ENCODE measurements at places on chromosomes 4 and X.

- peak; percentile 62 for DNase-seq
These were observed 607.8 kb downstream of the FSTL5 start for GRCh38 chr4:161555689-161556660.

- DNase-seq, result no peak
These were observed 162.2 kb upstream of the FTHL17 start for GRCh38 chrX:31233941-31234496.

GRCh38 chrX:40448793-40449192 is 132.0 kb upstream of the ATP6AP2 start:
- no peak for DNase-seq

- DNase-seq, result no peak
These were observed 151.6 kb upstream of the TAPT1 start for GRCh38 chr4:16377887-16378286.

DNA sequence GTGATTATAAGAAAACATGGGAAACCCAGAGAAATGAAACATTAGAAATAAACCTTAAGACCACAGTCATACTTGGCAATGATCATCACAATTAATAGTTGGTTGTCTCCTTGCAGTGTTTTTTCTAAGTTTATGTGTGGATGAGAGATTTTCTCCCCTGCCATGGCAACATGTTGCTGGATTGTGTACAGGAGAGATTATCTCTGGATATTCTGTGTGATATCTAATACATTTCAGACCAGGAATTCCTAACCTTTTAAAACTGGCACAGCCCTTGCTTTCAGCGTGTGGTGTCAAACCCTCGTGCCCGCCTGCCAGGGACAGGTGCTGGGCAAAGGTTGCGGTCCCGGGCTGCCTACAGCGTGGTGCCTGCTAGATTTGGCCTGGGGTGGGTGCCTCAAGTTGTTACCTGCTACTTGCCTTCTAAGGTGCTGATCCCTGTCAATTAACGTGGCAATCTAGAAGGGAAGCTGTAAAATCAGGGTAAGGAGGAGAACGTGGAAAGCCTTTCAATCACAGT is 100.5 kb downstream of the TMEM131L start:
- no peak for DNase-seq

- no peak for DNase-seq
These were observed 28.8 kb downstream of the RPS6KA3 start for GRCh38 chrX:20237864-20238263.

DNA sequence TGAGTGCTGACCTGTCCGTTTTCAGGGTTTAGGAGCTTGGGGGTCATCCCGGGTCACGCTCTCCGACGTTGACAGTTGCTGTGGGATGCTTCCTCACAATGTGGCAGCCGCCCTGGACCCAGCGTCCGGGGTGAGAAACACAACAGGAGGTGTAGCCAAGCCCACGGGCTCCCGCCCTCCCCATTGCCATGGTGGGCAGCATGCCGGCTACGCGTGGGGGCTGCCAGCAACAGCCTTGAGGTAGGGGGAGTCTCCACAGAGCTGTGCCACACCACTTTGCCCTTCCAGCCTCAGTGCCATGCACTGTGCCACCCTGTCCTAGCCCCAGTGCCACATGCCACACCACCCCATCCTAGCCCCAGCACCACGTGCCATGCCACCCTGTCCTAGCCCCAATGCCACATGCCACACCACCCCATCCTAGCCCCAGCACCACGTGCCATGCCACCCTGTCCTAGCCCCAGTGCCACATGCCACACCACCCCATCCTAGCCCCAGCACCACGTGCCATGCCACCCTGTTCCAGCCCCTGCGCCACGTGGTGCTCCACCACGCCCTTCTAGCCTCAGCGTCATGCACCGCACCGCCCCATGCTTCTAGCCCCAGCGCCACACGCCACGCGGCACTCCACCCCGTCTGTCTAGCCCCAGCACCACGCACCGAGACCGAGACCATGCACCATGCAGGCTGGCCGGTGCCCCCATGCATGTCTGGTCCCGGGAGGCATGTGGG is 8.5 kb upstream of the HGFAC start:
- DNase-seq, result no peak

DNA sequence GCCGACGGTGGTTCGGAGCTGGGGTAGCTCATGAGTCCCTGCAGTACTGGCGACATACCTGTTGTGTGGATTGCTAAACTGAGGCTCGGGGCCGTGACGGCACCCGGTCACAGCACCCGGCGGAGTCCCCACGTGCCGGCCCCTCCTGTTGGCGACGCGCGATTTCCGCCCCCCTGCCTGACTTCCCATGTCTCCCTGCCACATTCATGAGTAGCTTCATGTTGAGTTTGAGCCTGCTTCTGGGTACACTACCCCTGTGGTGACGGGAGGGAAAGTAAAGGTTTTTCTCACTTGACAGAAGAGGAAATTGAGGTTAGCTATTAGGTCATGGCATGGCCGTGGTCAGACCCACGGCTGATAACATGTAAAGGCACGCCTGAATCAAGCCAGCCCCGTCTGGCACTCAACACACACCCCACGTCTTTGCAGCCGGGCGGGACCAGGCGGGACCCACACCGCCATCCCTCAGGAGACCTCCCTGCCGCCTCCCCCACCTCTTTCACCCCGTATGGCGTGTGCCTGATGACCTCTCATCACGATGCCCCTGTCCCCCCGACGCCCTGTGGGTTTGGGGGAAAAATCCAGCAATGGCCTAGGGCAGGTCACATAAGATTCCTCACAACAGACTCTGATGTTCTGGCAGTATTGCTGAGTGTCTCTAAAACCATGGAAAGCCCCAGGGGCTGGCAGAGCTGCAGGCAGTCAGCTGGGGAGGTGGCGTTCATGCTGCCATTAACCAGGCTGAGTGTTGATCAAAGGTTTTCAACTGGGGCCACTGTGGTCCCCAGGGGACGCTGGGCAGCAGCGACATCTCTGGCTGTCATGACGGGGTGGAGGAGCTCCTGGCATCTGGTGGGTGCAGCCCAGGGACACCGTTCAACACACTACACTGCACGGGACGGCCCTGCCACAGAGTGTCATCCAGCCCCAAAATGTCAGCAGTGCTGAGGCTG is 29.2 kb downstream of the P2RY8 start:
- no peak for DNase-seq

- DNase-seq, result no peak
These were observed 28.7 kb upstream of the IL9R start for GRCh38 chrX:155968791-155969190.

DNA sequence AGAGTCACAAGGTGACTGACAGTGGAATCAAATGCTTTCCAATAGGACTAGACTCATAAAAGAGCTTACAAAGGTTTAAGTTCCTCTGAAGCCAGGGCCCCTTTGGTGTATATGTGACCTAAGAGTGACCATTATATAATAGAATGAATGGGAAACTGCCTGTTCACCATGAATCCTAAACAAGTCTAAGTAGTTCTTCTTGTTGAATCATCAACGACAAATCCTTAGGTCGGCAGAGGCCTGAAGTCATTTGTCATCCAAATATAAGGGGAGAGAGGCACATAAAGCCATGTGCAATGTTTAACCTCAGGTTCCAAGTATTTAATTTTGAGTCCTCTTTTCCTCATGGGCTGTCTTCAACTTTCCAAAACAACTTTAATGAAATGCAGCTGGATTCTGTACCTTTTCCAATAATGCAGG is 122.4 kb downstream of the RASL11B start:
- peak; percentile 33 for DNase-seq

GRCh38 chrX:18949291-18949943 is 34.5 kb downstream of the PHKA2 start:
- DNase-seq, result no peak

DNA sequence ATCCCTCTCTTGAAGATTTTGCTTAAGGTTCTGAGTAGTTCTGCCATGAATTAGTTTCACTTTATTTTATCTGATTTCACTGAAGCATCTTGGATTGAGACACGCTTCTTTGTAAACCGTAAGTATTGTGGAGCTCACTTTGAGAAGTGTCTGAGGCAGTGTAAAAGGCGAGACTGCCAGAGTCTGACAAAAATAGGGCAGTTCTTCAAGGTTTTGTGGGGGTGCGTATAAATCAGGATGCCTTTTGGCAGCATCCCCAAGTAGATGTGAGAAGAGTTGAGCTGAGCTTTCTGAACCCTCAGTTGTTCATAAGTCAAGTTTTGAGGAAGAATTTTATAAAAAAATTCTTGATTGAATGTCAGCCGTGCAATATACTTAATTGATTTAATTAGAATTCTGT is 76.3 kb downstream of the RBPJ start:
- DNase-seq, result no peak

DNA sequence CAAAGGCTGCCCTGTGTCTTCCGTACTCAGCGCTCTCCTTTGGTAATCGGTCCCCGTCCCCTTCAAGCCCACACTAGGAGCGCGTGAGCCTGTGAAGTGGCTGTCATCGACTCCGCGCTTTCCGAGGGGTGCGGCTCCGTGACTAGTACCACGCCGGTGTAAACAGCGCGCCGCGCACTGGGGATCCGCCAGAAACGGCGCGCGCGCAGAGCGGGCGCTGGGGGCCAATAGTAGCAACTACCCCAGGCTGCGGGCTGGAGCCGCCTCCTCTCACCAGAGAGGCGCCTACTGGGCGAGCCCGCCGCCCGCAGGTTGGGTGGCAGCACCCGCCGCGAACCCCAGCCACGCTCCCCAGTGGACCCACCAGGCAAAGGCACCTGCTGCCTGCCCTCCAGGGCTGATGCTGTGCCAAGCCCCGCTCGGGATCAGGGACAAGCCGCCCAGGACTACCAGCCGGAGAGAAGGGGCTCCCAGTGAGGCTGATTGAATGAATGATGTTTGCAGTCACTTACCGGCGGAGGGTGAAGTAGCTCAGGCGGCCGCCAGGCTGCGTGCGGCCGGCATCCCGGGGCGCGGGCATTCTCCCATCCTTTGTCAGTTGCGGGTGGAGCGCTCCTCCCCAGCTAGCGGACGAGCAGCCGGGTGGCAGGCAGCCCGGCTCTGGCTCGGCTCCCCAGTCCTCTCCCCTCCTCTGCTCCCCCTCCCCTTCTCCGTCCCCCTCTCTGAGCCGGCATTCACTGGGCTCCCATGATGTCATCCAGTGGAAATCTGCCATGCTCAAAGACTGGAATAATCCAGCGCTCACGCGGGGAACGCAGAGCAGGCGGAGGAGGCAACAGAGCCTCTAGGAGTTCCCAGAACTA is 370.3 kb upstream of the SMIM31 start:
- DNase-seq, result peak; percentile 10

GRCh38 chrX:33447285-33447684 is 235.9 kb upstream of the DMD start:
- DNase-seq, result no peak

- no peak for DNase-seq
These were observed 332.5 kb downstream of the GRID2 start for GRCh38 chr4:92636038-92636806.

GRCh38 chr4:15917297-15917696 is 21.2 kb downstream of the FGFBP1 start:
- peak; percentile 73 for DNase-seq

DNA sequence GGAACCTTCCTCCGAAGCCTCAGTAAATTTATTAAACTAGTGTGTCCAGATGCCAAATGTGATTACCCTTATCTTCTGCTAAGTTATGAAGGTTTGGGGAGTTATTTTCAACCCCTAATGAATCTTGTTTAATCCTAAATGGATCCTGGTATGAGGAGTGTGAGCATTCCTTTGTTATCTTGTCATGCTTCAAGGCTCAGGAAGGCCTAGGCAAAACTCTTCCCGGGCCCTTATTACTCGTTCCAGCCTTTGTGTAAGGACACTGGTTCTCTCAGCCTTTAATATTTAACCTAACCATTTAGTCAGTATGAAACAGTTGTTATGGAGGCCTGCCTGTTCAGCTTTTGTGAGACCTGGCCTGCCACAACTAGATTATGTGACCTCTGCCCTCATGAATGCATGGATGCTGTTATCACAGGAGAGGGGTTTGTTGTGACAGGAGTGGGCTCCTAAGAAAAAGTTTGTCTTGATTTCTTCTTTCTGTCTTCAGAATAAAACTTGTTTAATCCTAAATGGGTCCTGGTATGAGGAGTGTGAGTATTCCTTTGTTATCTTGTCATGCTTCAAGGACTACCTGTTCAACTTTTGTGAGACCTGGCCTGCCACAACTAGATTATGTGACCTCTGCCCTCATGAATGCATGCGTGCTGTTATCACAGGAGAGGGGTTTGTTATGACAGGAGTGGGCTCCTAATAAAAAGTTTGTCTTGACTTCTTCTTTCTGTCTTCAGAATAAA is 181.7 kb downstream of the SLC39A8 start:
- DNase-seq, result no peak

- no peak for DNase-seq
These were observed 47.5 kb upstream of the CLDN34 start for GRCh38 chrX:9919632-9920172.

GRCh38 chr4:186669159-186669731 is 54.4 kb downstream of the FAT1 start:
- DNase-seq, result peak; percentile 84

DNA sequence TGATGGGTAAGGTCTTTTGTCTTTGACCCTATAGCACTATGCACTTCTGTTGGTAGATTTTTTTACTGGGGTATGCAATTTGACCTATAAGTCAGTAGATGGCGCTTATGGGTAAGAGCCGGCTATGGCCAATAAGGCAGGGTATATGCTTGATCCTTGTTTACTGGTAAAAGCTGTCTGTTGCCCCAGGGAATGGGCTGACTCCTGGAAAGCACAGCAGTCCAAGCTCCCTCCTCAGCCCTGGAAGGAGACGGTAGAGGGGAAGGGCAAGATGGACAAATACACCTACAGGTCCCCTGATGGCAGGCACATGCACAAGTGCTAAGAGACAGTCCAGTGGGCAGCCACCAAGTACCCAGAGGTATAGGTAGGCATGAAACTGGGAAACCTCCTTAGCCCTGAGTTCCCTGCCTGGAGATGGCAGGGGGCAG is 63.7 kb downstream of the ADAMTS3 start:
- DNase-seq, result peak; percentile 58

DNA sequence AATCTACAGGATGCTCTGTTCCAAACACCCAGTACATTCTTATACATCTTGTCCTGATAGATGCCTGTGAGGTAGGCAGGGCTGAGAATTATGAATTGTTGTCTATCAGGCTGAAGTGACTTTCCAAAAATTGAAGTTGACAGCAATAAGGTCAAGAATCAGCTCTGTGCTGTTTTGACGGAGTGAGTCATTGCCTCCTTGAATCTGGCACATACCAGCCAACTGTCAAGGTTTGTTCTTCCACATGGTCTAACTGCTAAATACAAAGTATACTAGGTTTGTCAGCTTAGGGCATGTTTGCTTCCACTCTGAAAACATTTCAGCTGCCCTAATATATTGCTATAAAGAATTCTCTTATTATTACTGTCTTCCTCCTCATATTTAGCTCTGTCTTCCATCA is 32.3 kb downstream of the SH3RF1 start:
- peak; percentile 46 for DNase-seq

DNA sequence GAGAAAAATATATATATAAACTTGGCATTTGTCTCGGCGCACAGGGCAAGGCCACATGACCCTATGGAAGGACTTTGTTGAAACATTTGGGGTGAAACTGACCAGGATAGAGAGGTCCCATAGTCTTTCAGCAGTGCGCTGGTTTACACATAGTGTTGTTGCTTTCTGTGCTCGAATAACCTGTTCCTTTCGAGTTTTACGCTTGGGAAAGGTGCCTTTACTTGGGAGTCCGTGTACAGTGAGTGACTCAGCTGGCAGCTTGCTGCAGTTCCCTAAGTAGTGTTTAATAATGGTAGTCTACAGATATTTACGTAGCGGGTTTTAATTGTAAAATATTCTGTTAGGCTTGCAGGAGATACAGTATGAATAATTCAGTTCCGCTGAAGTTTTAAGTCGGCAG is 578 bp downstream of the APOOL start:
- DNase-seq, result no peak

- DNase-seq, result peak; percentile 44
These were observed 34.1 kb upstream of the TNIP3 start for GRCh38 chr4:121198251-121198650.

Data from fibroblast of skin of scalp (primary cell).